ENCODE measurements at places on chromosomes 5 and 9.

- DNase-seq, result no peak
Measured at GRCh38 chr5:170256571-170256970, 23.8 kb downstream of the C5orf58 start.

DNA sequence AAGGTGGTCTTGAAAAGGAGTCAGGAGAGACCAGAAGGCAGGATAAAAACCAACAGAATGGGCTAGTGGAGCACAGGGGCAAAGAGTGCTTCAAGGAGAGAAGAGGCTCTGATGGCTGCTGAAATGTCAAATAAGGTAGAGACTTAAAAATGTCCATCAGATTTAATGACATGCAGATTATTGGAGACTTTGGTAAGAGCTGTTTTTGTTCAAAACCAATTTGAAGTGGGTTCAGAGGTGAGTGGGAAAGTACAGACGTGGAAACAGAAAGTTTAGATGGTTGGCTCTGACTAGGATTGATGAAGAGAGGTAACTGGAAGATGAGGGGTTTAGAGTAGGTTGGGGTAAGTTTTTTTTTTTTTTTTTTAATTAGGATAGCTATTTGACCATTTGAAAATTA is 14.1 kb downstream of the SLC25A46 start:
- no peak for DNase-seq

GRCh38 chr5:63700241-63700640 is 262.0 kb downstream of the HTR1A start:
- DNase-seq, result no peak

DNA sequence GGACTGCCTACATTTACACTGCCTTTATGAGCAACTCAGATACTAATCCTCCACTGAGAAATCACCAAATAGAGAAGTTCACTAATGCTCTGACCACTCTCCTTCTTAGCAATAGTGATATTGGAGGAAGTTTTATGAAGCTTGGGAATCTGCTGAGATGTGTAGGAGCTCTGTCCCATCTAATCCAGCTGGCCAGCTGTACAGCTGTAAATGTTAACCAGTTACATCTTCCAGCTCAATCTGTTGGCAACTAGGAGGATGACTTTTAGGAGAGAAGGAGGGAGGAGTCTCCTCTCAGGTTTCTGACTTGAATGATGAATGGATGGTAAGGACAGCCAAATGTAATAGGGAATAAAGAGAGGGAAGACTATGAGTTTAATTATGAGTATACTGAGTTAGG is 36.3 kb upstream of the LRRC19 start:
- DNase-seq, result no peak

DNA sequence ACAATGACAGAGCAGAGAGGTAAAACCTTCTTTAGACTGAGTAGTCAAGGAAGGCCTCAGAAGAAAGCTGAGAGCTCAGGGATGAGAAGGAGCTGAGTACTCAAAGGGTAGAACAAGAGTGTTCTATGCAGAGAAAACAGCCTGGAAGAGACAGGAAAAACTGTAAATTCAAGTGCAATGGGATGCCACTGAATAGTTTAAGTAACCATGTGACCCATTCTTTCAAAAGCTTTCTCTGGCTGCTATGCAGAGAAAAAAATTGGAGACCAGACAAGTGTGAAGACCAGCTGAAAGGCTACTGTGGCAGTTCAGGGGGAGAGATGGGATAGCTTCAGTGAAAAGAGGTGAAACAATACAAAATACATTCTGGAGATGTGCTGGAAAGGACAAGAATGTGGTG is 61.3 kb upstream of the RNF38 start:
- DNase-seq, result no peak

DNA sequence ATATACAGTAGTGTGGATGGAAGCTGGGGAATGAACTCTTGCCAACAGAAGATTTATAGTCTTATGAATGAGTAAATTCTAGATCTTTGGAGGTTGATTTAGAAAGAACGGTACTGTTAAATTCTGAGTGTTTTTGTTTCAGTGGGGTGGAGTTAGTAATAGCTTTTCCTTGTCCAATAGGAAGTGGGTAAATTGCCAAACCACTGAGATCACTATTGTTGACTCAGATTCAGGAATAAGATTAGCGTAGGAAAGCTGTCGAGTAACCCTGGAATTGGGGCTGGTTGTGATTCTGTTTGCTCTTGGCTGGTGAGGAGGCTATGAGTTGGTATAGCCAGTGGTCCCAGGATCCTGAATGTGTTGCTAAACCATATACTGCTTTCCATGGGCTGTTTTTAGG is 155.6 kb downstream of the ARHGAP26 start:
- no peak for DNase-seq

DNA sequence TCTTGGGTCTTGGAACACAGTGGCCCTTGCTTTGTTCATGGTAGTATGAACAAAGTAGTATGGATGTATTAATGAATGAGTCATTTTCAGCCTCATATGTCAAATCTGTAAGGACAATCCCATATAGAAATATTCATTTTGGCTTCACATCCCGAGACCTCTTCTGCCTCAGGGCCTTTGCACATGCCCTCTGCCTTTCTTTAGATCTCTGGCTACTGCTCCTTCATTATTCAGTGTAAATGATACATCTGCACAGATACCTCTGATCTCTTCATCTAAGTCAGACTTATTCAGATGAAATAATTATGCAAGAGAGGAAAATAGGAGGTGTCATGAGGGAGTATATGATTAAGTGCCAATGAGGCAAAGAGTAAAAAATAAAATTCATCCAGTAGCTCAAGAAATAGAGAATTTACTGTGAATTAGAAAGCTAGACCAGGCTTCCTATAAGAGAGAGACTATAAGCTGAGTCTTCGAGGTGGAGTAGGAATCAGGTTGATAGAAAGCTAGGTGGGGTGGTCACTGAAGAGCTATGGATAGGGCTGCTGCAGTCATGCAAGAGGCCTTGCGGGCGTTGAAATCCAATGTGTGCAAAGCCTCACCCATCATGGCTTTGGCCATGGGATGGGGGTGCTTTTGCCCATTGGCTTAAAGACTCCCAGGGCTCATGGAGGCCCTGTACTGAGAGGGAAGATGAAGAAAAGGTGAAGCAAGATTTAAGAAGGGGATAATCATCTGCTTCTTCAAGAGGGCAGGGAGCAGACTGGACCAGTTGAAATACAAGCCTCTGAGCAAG is 3.7 kb upstream of the TTLL11 start:
- no peak for DNase-seq

- DNase-seq, result no peak
Measured at GRCh38 chr5:125129151-125129806, 382.8 kb upstream of the ZNF608 start.

DNA sequence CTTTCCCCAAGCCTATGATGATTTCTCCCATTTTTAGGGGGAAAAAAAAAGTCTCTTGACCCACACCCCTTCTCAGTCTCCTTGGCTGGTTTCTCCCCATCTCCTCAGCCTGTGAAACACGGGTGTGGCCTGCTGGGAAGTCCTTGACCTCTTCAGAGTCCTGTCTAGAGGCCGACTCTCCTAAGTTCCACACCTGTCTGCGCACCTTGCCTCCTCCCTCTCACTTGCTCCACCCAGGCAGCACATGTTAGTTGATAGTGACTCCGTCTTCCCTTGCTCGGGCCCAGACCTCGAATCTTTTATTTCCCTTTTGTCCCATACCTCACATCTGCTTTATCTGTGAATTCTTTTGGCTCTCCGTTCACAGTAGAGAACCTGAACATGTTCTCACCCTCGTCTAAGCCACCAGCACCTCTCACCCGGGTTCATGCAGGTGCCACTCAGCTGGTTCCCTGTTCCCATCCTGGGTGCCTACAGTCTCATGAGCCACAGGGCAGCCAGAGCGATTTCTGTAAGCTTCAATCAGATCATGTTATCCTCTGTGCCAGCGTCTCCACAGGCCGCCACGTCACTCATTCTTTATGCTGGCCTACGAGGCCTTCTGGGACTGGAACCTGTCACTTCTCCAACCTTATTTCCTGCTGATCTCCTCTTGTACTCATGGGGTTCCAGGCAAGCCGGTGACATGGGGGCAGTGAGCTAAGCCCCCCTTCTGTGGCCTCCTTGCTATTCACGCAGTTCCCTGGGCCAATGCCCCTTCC is 51.7 kb upstream of the LRRTM2 start:
- DNase-seq, result no peak

DNA sequence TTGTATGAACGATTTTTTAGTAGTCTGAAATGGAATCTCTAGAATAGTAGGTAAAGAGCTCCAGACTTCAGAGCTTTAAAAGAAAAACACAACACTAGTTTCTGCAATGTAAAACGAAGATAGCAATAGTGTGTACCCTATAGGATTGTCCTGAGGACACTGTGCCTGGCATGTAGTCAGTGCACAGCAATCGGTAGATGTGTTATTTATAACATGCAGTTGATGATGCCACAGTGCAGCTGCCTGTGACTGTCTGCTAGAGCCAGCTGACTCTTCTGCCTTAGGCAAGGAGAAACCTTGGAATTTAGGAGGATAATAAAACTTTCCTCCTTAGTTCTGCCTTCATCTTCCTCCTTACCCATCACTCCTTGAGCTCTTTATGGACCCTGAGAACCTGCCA is 27.7 kb upstream of the TMOD1 start:
- DNase-seq, result no peak

GRCh38 chr5:173660481-173661280 is 44.2 kb upstream of the BOD1 start:
- peak; percentile 44 for DNase-seq

Measured in glutamatergic neuron (in vitro differentiated cells).